Stimulated activated CD8-positive, alpha-beta memory T cell treated with anti-CD3 and anti-CD28 coated beads, Interleukin-4, amount 100 ng/mL, for 24 hours (primary cell): ENCODE measurements at places on chromosomes 5 and 9.

- DNase-seq = no peak
Measured at GRCh38 chr5:157378509-157378908, 81.5 kb upstream of the NIPAL4 start.

DNA sequence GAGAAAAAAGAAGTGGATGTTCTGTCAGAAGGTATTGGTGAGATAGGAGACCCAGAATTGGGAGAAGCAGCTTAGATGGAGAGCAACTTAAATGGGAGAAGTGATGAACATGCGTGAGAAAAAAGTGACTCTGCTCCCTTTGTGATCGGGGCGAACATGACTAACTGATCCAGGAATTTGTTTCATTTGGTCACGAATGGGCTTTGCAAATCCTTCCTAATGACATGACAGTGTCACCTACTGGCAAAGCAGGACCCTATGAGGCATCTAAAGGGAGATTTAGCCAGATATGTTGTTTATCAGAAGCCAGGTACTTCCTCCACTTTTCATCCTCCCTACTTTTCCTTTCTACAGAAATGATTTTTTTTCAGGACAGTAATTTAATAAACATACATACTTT, 787.4 kb upstream of the RGMB start:
- no peak for DNase-seq

DNA sequence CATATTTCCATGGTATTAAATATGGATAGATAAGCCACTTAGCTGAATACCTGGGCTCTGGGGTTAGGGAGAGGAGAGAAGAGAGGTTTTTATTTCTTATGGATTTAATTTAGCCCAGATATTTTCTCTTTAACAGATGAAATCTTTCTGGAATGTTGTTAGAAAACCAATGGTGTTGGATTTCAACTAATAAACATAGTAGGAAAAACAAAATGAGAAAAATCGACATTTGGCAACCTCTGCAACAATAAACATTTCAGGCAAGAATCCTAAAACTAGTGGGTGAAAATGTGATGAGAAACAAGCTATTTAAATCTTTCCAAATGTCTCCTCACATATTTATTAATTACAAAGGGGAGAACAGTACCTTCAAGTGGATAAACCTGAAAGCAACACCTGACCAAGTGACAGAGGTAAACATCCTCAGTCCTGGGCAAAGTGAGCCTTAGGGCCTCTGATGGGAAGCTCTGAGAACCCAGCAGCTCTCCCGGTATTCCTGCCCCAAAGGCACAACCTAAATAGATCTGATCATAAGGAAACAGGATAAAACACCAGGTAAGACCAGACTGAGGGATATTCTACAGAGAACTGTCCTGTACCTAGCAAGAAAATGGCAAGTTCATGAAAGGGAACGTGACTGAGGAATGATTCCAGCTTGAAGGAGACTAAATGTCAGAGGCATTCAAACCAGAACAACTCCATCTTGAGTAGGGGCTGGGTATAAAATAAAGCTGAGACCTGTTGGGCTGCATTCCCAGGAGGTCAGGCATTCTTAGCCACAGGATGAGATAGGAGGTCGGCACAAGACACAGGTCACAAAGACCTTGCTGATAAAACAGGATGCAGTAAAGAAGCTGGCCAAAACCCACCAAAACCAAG, 163.7 kb downstream of the ESM1 start:
- DNase-seq = no peak

GRCh38 chr9:34501889-34502425, 20.8 kb downstream of the ENHO start:
- no peak for DNase-seq

- no peak for DNase-seq
Measured at GRCh38 chr5:2166306-2166978, 283.7 kb upstream of the IRX4 start.

- no peak for DNase-seq
Measured at GRCh38 chr9:130728721-130729120, 35.1 kb downstream of the EXOSC2 start.

GRCh38 chr9:25602400-25603044, 75.7 kb downstream of the TUSC1 start:
- DNase-seq = no peak

- DNase-seq = no peak
Measured at GRCh38 chr9:137034039-137034708, 2.3 kb upstream of the FUT7 start.

GRCh38 chr9:117718701-117719100, 14.5 kb downstream of the TLR4 start:
- no peak for DNase-seq

GRCh38 chr5:102856389-102856777, 101.3 kb downstream of the PAM start:
- no peak for DNase-seq

- DNase-seq = no peak
Measured at GRCh38 chr9:89020754-89021153, 29.5 kb downstream of the S1PR3 start.

DNA sequence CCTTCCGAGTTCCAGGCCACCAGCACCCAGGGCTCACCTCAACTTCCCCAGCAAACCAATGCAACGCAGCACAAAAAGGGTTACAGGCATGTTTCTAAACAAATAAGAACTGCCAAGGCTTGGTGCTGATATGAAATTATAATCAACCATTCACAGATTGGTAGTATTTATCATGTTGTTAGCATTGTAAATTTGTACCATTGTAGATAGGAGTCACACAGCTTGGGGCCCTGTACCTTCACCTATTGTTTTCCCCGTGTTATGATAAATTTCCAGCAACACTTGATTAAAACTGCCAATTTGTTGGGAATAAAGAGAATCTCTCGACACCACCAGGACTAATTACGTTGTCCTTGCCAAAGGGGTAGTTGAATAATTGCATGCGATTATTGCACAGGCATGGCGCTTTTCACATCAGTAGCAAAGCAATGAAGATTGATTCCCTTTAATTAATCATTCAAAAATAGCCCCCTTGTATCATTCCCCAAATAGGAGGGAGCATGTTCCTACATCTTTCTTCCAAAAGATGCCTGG, 454.1 kb downstream of the ZNF608 start:
- DNase-seq = no peak
